Effector CD4-positive, alpha-beta T cell (primary cell): ENCODE measurements at places on chromosomes 12 and 14.

- DNase-seq, result no peak
These were observed 54.6 kb downstream of the NUAK1 start for GRCh38 chr12:106084014-106084671.

GRCh38 chr14:94077111-94077821, 3.7 kb downstream of the DDX24 start:
- no peak for DNase-seq

DNA sequence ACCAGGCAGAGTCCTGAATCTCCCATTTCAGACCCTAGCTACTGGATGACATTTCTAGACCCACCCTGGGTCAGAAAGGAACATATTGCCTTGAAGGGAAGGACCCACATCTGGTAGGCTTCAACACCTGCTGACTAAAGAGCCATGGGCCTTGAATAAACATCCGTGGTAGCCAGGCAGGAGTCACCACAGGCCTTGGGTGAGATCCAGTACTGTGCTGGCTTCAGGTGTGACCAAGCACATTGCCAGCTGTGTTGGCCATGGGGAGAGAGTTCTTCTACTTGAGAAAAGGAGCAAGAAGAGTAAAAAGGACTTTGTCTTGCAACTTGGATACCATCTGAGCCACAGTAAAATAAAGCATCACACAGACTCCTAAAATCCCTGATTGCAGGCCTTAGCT, 332.6 kb downstream of the SLC16A7 start:
- no peak for DNase-seq

GRCh38 chr12:8011331-8011730, 21.2 kb upstream of the FOXJ2 start:
- DNase-seq, result no peak

GRCh38 chr12:55068416-55069010, 48.7 kb downstream of the NEUROD4 start:
- DNase-seq, result no peak
